ENCODE measurements at places on chromosomes 12 and 14.
A peak's percentile ranks its signal among the peaks of the same experiment; 100 is the strongest.

DNA sequence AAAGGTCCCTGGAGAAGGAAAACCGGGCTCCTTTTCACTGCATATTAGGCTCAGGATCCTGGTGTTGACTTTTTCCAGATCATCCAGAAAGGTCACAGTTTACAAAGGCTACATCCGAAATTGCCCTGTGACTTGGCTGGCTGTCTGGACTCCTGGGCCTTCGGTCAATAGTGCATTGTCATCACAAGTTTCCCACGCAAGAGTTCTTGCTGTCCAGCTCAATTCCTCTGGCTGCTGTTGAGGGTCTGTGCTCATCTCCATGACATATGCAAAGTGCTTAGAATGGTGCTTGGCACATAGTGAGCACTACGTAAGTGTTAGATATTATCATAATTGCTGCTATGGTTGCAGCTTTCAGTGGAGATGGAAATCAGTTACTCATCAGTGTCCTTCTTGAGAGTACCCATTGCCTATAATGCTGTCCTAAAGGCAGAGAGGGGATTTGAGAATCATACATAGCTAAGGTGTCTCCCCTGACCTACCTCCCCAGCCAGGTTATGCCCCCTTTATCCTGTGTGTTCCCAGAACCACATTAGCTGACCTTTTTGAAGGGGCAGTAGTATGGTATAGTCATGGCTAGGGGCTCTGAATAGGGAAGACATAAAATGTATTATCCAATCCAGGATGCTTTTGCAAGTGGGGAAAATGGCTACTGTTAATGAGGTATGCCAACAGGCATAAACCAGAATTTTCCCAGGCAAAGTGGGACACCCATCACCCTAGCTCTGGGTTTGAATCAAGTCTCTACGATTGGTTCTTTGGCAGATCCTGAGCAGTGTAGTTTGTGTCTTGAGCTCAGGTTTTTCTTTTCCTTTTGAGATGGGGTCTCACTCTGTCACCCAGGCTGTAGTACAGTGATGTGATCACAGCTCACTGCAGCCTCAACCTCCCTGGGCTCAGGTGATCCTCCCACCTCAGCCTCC is 132.0 kb upstream of the CCND2 start:
- DNase-seq = no peak

DNA sequence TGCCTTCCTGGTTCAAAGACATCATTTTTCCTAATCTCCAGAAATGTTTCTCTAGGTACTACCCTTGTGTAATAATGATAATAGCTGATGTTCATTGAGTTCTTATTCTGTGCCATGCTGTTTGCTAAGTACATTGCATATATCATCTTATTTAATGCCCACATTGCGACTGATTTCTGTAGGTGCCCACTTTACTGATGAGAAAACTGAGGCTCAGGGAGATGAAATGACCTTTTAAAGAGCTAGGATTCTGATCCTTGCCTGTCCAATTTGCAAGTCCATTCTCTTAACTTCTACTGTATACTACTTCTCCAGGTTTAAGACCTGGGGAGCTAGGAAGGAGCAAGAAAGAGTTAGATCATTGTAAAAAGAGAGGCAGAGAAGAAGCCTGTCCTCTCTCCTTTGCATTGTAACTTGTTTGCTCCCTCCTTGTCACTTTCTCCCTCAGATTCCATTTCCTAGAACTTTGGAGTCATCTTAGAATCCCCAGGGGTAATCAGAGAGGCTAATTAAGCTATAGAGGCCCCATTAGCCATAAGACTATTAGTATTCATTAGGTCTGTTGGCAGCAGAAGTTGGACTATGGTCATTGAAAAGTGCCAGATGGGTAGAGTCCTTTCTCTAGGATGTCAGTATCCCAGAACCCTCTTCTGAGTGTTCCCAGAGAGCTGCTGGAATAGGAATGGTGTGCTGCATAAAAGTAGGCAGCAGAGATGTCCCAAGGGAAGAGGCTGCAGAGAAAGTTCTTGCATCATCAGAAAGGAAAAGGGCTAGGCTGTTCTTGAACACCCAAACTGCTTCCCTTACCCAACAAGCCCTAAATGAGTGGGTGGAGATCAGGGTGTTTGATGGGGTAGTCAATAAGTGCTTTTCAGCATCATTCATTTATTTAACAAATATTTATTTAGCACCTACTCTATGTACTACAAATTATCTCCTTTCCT is 3.1 kb downstream of the DGKA start:
- DNase-seq = no peak

- DNase-seq = peak; percentile 27
Observed at GRCh38 chr12:50166799-50167048, 445 bp downstream of the CERS5 start.

GRCh38 chr12:114447799-114448617 is 42.1 kb upstream of the TBX5 start:
- no peak for DNase-seq

- DNase-seq = no peak
Observed at GRCh38 chr12:104538056-104538455, 81.3 kb downstream of the CHST11 start.

DNA sequence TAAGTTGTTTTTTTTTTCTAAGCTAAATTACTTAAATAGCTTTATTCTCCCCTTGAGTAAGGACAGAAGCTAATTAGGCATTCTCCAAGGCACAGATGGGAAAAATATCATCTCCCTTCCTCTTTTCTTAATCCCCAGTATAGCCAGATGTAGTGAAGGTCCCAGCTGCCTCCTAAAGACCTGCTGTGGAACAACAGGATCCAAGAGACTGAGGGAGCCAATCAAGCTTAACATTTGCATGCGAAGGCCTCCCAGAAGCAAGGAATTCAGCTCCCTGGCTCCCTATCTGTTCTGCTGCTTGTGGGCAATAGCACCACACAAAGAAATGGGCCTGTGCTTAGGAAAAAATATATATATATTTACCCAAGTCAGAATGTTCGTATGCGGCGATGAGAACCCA is 255.2 kb downstream of the SYT1 start:
- no peak for DNase-seq

- no peak for DNase-seq
Observed at GRCh38 chr14:58663494-58664111, 25.8 kb downstream of the DACT1 start.

DNA sequence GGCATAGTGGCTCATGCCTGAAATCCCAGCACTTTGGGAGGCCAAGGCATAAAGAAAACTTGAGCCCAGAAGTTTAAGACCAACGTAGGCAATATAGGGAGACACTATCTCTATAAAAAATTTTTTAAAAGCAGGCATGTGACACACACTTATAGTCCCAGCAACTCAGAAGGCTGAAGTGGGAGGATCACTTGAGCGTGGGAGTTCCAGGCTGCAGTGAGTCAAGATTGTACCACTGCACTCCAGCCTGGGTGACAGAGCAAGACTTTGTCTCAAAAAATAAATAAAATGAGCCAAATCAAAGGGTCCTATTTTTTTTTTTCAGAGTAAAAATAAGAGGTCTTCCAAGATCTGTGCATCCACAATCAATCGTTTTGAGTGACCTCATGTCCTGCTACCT is 237.6 kb downstream of the SLC16A7 start:
- DNase-seq = peak; percentile 55

DNA sequence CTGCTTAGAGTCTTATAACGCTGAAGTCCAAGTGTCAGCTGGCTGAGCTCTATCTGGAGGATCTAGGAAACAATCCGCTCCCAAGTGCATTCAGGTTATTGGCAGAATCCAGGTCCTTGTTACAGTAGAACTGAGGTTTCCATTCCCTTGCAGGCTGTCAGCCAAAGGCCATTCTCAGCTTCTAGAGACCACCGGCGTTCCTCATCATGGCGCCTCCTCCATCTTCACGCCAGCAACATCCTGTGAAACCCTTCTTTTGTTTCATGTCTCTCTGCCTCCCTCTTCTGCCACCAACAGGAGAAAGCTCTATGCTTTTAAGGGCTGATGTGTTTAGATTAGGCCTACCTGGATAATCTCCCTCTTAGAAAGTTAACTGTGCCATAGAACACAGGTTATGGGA is 133.0 kb upstream of the RASSF8 start:
- no peak for DNase-seq

- peak; percentile 40 for DNase-seq
Observed at GRCh38 chr12:3491938-3492792, 1.2 kb downstream of the PRMT8 start.

GRCh38 chr12:9760120-9760519 is 581 bp downstream of the CD69 start:
- DNase-seq = no peak

DNA sequence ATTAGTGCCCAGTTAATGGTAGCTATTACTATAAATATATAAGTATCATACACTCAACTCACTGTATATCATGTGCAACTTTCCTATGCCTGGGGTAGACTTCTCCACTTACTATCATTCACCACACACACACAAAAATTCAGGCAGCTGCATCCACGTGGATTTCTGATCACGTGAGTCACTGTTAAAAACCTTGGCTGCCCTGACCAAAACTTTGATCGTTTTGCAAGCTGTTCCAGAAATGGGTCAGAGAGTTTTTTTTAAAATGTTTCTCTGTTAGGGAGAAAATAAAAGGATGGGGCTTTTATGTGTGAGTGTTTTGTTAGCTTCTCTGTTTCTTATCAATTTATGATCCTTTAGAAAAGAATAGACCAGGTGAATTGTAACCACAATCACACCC is 198.2 kb upstream of the CNOT2 start:
- no peak for DNase-seq

DNA sequence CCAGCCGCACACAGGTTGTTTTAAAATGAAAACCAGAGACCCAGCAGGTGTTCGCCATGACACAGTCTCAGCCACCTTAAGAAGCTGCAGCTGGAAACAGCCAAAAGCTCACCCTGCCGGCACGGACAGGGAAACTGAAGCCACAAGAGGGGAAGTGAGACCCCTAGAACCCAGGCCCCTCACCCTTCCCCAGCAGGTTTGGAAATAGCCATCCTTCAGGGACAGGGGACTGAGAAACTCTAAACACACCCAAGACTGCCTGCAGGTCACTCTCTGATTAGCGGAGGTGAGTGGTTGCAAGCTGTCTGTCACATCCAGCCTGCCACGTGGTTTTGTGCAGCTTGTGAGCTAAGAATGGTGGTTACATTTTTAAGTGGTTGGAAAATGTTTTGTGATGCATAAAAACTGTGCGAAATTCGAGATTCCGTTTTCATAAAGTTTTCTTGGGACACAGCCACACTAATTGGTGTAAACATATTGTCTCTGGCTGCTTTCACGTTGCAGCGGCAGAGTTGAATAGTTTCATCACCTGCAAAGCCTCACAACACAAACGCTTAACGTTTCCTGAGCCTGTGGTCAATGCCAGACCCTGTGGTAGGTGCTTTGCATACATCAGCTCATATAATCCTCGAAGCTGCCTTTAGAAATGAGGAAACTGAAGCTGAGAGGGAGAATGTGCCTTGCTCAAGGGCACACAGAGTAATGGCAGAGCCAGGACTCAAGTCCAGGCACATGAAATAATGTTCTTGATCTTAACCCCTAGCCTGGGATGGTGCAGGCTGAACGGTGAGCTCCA is 1.7 kb upstream of the SELPLG start:
- DNase-seq = no peak

GRCh38 chr14:53389202-53389601 is 236.1 kb upstream of the DDHD1 start:
- no peak for DNase-seq

GRCh38 chr14:32252030-32252670 is 49.1 kb upstream of the RNU6-8 start:
- peak; percentile 24 for DNase-seq

- no peak for DNase-seq
Observed at GRCh38 chr14:35865611-35866324, 39.6 kb downstream of the BRMS1L start.

DNA sequence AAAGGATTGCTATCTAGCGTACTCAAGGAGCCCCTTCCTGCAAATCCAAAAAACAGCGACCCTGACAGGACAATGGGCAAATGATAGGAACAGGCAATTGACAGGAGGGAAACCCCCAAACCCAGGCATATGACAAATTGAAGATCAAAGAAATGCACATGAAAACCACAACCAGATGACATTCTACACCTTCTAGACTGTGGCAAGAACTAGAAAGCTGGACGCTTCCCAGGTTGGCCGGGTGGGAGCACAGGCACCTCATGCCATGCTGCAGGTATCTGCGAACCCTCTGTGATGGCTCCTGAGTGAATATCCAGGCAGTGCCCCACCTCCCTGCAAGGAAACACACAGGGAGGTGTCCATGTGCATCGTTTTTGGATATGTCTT is 37.1 kb downstream of the CMKLR1 start:
- DNase-seq = no peak

- DNase-seq = no peak
Observed at GRCh38 chr14:93535537-93535936, 104.8 kb downstream of the UNC79 start.

DNA sequence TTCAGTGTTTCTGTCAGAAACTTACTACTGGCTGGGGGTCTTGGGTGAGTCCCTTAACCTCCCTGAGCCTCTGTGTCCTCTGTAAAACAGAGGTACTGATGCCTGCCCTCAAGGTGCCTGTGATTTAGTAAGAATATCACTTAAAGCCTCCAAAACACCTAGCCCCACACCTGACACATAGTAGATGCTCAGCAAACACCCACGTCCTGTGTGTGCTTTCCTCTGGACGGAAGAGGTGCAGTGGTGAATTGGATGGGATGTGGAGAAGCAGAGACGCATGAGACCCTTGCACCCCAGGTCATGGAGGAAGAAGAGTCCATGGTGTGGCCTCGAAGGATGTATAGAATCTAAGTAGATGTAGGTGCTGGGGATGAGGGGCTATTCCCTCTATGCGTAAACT is 110.6 kb downstream of the LGMN start:
- DNase-seq = no peak

DNA sequence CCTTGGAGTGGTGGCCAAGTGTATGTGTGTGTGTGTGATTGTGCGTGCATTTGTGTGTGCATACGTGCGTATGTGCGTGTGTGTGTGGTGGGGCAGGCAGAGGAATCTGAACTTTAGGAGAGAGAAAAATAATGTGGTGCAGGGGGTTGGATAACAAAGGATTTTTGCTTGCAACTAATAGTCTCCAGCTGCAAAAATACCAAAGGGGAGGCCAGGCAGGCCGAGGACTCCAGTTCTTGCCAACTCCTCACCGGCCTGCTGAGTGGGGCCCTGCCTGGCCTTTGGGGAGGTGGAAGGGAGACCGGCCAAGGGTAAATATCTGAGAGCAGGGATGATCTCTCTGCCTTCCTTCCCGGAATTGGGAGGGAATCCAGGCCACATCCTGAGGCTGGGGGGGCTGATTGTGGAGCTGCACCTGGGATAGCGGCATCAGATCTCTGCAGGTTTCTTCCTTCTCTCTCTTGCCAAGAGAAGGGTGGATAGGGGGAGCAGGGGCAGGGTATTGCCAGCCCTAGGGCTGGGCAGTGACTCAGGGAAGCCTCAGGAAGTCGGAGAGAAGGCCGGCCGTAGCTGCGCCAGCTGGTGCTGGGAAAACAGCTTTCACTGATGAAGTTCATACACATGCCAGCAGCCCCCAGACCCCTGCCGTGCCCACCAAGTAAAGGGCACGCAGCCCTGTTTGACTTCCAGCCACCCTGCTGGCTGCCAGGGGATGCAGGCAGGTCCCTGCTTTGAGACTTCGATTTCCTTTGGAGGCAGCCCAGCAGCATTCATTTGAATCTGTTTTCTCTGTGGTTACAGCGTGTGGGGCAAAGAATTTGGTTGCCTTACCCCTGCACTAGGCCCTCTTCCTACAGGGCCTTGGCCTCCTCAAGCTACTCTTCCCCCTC is 4.6 kb upstream of the LRP1-AS start:
- no peak for DNase-seq
